ENCODE measurements at places on chromosomes 1 and 21.

DNA sequence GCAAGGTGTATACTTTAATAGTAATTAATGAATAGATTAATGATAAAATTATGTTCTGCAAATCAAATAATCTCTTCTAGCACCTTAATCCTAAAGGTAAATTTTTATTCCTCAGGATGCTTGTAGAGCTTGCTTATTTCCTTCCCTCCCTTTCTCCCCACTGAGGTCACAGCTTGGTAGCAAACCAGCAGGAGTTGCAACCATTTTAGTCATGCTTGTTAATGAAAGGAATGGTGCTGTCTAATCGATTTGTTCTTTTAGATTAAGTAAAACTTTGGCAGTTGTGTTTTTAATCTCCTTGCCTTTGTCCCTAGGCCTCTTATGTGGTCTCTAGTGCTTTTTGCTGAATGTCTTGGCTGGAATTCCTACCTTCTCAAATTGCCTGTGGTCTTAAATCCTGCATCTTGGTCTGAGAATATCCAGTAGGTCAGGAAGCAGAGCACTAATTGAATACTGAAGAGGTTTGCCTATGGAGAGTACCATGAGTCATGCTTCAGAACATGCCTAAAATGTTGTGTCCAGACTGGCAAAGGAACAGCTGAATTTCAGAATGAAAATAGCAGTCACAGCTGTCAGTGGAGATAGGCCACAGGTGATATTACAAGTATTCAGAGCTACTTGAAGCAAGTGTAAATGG is 36.3 kb upstream of the RWDD3 start:
- no peak for DNase-seq

- DNase-seq = no peak
Observed at GRCh38 chr1:172637522-172637921, 21.4 kb upstream of the FASLG start.

GRCh38 chr1:197225611-197226010 is 42.4 kb upstream of the CRB1 start:
- DNase-seq = no peak

GRCh38 chr1:54159733-54160316 is 7.0 kb upstream of the CDCP2 start:
- no peak for DNase-seq

GRCh38 chr1:89198081-89198480 is 661 bp downstream of the GBP4 start:
- DNase-seq = no peak

Measured in Panc1 (cell line).